Heart left ventricle (tissue), 16 donors: ENCODE measurements at places on chromosomes 12 and 14. TPM values are rescaled to one million over a fixed set of nuclear protein-coding genes. Genes with fewer than 3 reads are reported as not detected.

DNA sequence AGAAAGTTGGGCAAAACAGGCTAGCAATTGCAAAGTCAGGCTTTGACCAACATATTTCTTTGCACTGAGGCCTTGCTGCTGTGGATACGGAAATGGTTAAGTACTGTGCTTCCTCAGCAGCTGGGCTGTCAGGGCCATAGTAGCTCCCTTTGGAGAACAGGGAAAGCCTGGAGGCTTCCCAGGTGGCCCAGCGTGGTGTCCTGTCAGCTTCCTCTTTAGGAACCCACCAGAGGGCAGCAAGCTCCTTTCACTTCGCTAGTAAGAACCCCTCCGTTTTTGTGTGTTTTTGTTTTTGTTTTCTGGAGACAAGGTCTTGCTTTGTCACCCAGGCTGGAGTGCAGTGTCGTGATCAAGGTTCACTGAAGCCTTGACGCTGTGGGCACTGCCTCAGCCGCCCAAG, 1.7 kb upstream of the CFAP251 start:
- no peak for DNase-seq

GRCh38 chr12:131552492-131552863, 158.4 kb upstream of the SFSWAP start:
- no peak for DNase-seq

DNA sequence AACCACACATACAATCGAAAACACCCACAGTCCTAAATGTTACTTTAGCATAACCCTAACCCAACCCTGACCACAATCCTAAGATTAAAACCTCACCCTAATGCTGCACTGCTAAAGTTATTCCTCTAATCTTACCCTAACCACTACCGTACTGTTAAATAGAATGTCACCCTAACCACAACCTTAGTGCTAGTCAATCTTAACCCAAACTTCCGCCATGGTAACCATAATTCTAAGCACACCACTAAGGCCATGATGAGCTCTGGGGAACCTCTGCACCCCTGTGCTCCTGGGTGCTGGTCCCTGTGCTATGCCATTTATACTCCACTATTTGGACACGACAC, 38.0 kb downstream of the LTBP2 start:
- no peak for DNase-seq

DNA sequence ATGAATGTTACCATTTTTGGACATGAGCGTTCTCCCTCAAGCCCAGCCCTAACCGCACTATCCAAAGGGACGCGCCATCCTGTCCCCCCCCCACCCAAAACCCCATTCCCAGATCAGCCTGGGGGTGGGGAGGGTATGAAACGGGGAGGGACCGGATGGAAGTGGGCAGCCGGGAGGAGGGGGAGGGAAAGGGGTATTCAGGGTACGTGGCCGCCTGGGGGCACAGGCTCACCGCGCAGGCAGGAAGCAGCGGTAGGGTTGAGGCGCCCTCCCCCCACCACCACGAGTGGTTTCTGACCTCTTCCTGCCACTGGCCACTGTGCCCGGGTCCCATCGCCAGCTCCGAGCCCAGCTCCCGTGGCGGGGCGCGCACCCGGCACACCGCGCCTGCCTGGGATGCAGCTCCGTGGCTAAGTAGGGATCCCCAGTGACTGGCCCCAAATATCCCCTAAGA, 1.4 kb downstream of the ACTN1 start:
- DNase-seq: peak; percentile 76

DNA sequence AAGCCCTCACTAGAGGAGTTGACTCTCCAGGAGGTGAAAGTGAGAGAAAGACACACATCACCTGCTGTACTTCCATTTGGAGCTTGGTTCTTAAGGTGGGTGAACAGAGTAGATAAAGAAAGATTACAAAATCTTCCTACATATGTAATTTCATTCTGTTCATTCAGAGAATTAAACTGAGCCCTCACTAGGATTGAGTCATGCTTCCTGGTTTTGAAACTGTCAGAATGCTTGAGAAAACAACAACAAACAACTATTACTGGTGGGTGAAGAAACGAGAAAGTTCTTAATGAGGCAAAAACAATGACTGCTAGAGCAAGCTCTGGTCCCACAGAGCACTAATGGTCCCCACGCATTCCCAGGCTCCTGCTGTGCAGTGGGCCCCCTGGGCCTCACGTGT, 841.7 kb downstream of the VRK1 start:
- no peak for DNase-seq

Gene EFCAB11
- 2.0 TPM for polyA plus RNA-seq

Gene KRT6C
- not detected for polyA plus RNA-seq

Gene DLST
- polyA plus RNA-seq: 75.7 TPM
